ENCODE measurements at places on chromosomes 16 and 17.

DNA sequence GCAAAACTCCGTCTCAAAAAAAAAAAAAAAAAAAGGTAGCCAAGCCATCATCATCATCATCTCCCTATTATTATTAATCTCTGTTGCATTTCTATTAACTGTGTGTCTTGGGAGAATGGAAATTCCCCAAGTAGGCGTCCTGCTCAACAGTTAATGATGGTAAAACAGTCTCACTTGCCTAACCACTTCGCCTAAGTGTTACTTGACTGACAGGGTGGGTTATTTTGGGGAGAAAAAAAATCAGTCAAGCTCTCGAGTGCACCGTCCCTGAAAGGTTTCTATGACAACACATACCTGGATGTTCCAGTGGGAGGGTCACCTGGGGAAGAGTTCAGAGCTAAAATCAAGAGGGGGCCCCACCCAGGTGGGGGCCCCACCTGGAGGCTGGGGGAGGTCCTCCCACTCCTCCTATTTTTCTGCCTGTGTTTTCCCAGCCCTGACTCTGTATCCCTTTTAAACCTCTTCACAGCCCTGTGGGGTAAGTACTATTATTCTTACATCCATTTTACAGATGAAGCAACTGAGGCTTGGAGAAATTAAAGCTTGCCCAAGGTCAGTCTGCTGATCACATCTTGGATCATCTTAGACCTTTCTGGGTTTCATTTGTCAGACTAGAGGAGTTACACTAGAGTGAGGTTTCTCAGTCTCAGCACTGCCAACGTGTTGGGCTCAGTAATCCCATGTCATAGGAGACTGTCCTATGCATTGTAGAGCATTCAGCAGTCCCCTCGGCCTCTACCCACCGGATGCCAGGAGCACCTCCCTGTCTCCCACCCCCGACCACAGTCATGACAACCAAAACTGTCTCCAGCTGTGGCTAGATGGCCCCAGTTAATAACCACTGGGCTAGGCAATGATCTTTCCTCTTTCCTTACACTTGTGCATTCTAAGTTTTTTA is 11.0 kb upstream of the ABAT start:
- DNase-seq, result no peak

- DNase-seq, result no peak
Observed at GRCh38 chr17:82947051-82947991, 107.5 kb upstream of the ZNF750 start.

DNA sequence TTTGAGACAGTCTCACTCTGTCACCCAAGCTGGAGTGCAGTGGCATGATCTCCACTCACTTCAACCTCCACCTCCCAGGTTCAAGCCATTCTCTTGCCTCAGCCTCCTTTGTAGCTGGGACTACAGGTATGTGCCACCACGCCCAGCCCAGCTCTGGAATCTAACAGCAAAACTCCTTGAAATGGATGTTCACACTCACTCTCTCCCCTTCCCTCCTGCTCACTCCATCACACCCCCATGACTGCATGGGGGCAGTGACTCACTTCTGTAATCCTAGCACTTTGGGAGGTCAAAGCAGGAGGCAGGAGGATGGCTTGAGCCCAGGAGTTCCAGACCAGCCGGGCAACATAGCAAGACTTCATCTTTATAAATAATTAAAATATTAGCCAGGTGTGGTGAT is 11.1 kb upstream of the TFAP4 start:
- DNase-seq, result no peak

- DNase-seq, result no peak
Observed at GRCh38 chr16:57245472-57246113, 534 bp downstream of the ARL2BP start.

GRCh38 chr17:21165922-21166594 is 39.3 kb downstream of the DHRS7B start:
- no peak for DNase-seq

DNA sequence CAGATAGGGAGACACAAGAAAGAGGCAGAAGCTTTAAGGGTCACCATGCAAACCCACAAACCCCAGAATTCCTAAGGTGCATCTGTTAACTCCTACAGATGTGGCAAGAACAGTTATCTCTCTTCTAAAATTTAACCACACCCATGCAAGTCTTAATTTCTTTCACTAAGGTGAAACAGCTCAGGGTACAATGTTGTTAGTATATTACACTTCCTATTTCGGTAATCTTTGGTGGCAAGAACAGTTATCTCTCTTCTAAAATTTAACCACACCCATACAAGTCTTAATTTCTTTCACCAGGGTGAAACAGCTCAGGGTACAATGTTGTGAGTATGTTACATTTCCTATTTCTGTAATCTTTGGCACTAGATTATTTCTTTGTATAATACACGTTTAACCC is 6.6 kb downstream of the CCL23 start:
- DNase-seq, result no peak

DNA sequence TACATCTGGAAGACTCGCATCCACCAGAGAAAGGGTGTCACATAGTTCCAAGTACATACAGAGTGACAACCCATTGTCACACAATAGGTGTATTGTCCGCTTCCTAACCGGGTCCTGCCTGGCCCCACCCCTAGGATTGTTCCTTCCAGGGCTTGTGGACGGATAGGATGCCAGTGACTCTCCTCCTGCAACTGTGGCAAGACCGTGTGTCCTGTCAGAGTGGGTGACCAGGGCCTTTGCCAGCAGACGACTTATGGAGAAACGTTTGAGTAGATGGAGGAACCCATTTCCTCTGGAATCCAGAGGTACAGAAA is 258.4 kb downstream of the CPPED1 start:
- DNase-seq, result no peak

- no peak for DNase-seq
Observed at GRCh38 chr16:23071196-23072083, 77.8 kb downstream of the USP31 start.

- no peak for DNase-seq
Observed at GRCh38 chr17:61249649-61250299, 149.9 kb upstream of the TBX2 start.

GRCh38 chr17:46929413-46929812 is 6.5 kb downstream of the GOSR2 start:
- DNase-seq, result no peak

- DNase-seq, result no peak
Observed at GRCh38 chr16:31708348-31708747, 165.3 kb upstream of the ZNF267 start.

DNA sequence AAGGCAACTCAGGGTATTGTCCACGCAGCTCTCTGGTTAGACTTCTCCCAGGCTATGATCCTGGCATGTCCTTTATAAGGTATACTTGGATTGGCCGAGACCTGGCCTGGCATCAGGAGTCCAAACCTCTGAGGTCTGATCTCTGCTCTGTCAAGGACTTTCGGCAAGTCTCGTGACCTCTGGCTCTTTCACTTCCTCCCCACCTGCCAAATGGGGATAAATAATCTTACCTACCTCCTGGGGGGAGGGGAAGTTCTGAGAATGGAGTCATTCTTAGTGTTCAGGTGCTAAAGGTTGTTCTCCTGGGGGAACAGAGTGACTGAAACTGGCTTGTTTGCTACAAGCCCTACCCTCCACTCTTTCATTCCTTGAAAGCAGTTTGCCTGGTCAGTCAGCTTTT is 7.6 kb downstream of the ATXN1L start:
- no peak for DNase-seq

- no peak for DNase-seq
Observed at GRCh38 chr17:81091774-81092517, 57.0 kb downstream of the BAIAP2 start.

GRCh38 chr17:71118039-71118438 is 948.7 kb downstream of the KCNJ2 start:
- DNase-seq, result no peak

GRCh38 chr17:55236316-55236715 is 28.4 kb upstream of the HLF start:
- no peak for DNase-seq

DNA sequence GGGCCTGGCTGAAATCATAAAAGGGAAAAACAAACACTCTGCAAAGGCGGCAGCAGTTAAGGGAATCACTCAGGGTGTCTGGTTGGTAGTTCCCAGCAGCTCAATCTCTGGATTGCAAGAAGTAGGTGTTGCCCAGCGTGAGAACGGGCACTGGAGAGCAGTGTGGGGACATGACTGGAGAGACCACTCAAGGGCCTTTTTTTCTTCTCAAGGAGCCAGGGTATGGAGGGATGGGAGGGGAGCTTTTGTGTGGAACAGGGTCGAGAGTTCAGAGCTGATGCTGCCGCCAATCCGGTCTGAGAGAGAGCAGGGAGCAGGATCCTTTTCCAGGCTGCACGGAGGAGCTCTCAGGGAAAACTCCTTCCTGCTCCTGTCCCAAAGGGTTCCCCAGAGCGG is 15.2 kb downstream of the SCNN1B start:
- no peak for DNase-seq

DNA sequence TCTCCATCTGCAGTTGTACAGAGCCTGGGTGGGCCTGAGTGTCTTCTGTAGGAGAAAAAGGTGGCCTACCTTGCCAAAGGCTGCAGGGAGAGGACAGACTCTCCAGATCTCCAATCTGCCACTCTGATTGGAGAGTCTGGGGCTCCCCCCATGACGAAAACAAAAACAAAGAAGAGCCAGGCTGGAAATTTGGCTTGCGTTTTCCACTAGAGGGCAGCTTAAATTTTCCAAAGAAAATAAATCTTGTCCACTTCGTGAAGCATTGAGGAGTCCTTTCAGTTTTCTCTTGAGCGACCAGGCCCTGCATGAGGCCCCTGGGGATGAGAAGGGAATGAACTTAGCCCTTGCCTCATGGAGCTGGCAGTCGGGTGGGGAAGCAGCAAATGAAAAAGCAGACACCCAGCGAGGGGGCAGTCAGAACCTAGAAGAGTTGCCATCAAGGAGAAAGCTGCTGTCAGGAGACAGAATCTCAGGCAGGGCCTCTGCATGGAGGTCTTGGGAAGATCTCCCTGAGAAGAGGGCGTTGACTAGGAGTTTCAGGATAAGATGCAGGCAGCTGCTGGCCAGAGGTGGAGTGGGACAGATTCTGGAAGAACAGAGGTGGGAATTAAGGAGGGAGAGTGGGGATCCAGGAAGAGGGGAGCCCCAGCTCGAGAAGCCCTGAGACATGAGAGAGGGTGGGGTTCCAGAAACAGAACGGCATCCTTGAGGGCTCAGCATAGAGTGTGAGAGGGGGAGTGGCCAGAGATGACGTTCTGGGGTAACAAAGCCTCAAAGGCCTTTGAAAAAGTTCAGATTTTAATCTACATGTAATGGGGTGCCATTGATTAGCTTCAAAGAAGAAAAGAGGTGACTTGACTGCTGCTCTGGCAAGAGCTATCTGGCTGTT is 8.4 kb upstream of the SHCBP1 start:
- DNase-seq, result no peak

DNA sequence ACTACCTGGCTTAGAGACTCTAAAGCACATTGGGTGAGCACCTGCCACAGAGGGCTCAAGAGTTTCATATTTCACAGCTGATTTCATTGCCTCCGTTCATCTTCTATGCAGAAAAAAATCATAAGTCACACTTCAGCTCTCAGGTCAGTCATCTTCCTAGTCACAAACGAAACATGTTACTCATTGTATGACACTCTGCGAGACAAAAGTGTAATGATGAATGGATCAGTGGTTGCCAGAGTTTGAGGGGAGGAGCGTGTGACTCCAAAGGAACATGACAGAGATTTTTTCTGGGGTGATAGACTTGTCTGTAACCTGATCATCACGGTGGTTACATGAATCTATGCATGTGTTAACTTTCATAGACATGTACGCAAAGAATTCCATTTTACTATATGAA is 195.2 kb upstream of the CNTNAP4 start:
- DNase-seq, result no peak

GRCh38 chr17:10738521-10739258 is 8.9 kb upstream of the TMEM220 start:
- no peak for DNase-seq

Data from head of caudate nucleus (tissue), 42 donors.